NCI-H748 treated with DMSO at 0.1 percent for 48 hours (cell line): ENCODE measurements at places on chromosomes 2 and 18.

GRCh38 chr2:103887625-103888024 is 966.3 kb upstream of the POU3F3 start:
- DNase-seq: no peak

DNA sequence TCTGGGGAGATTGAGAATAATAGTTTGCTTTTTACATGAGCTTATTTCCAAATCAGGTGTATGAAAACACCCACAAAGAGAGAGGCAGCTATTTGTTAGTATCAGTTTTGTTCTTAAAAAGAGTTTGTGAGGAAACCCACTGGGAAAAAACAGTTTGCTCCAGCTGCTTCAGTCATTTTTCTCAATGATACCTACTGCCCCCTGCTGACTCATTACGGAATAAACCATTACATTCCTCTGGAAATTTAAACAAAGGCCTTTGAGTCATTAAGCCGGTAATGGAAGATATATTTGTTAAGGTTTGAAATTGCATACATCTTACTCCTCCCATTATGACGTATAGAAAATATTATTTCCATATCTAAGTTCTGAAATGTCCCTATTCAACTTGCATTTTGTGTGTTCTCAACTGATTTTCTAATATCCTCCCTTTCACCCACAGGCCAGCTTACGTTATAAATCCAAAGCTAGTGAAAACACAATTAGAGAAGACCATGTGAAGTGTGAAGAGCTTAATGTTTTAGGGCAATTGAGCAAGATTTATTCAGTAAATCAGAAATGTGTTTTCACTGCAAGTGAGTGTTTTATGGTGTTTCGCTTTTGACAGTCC is 761.6 kb downstream of the DSC3 start:
- DNase-seq: peak; percentile 32

DNA sequence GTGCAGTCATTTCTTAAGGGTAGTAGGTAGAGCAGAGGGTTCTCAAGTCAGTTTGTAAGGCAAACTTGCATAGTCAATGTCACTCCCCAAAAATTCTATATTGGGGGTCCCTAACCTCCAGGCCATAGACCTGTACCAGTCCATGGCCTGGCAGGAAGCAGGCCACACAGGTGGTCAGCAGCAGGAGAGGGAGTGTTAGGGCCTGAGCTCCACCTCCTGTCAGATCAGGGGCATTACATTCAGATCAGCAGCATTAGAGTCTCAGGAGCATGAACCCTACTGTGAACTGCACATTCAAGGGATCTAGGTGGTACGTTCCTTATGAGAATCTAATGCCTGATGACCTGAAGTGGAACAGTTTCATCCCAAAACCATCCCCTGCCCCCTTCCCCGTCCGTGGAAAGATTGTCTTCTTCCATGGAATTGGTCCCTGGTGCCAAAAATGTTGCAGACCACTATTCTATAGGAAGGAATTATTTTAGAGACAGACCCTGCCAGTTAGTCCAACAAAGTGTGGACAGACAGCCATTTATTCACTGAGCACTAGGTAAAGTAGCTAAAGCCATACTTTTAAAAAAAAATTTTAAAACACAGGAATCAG is 6.7 kb downstream of the COA5 start:
- DNase-seq: peak; percentile 1

- no peak for DNase-seq
These were observed 180.3 kb downstream of the AGAP1 start for GRCh38 chr2:235674146-235674545.

DNA sequence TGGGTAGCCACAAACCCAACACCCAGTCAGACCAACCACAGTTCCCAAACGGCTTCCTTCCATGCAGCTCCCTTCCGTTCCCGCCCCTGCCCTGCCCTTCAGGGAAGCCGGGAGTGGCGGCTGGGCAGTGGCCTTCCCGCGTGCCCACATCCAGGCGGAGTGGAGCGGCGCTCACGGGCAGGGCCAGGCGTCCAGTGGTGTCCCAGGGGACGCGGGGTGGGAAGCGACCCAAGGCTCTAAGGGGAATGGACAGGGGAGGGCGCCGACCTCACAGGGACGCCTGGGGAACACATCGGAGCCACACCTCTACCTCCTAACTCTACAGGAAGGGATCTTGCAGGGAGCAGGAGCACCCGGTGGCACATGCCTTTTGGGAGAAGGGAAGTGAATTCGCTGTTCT is 225.9 kb upstream of the MGAT5 start:
- DNase-seq: no peak

DNA sequence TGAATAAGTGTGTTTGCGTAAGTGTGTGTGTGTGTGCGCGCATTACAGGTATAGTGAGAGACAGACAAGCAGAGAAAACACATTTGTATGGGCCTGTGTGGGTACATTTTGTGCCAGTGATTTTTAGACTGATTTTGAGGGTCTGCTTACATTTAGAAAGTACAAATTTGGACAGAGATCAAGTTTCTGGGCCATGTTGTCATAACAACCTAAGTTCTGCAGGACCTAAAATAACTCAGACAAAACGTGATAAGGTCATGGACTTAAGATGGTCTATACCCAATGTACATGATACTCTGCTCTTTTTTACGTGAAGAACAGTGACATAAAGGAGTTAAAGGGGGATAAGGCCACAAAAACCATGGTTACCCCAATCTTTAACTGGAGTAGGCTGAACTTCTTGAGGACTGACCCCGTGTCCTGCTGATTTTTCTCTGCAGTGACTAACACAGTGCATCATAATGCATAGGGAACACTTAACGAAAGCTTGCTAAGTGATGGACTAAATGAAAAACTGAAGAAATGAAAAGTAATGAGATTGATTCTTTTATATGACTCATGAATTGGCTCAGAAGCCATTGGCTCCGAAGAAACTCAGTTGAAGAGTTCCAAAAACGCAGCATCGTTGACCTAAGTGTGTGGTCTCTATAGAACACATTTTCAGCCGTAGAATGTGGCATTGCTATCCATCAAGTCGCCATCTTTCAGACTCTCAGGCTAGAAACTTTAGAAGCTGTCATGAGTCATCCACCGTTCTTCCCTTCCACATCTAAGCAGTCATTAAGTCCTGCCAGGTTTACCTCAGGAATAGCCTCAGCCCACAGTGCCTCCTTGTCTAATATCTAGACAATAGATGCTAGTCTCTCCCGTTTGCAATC is 61.6 kb upstream of the NCOA1 start:
- no peak for DNase-seq

DNA sequence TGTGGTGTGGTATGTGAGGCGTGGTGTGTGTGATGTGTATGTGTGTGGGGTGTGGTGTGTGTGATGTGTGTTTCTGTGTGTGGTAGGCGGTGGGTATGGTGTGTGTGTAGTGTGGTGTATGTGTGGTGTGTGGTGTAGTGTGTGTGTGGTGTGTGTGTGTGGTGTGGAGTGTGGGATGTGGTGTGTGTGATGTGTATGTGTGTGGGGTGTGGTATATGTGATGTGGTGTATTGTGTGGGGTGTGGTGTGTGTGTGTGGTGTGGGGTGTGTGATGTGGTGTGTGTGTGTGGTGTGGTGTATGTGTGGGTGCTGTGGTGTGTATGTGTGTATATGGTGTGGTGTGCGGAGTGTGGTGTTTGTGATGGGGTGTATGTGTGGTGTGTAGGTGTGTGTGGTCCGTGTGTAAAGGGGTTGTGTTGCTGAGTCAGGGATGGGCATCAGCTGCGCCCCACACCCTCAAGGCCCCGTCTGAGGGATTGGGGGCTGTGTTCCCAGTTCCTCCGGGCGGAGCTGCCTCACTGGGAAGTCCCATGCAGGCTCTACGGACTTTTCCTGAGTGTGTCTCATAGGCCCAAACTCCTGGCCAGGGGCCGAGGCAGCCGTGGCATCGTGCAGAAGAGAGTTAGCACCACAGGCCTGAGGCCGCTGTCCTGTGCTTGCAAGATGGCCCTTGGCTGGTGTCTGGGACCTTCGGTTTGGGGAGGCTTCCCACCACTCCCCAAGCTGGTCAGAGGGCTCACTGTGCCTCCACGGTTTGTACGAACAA is 18.2 kb upstream of the ARL4C start:
- no peak for DNase-seq

GRCh38 chr18:11305507-11305906 is 156.1 kb upstream of the PIEZO2 start:
- no peak for DNase-seq

- no peak for DNase-seq
These were observed 194.8 kb downstream of the LNPK start for GRCh38 chr2:175807031-175807873.

DNA sequence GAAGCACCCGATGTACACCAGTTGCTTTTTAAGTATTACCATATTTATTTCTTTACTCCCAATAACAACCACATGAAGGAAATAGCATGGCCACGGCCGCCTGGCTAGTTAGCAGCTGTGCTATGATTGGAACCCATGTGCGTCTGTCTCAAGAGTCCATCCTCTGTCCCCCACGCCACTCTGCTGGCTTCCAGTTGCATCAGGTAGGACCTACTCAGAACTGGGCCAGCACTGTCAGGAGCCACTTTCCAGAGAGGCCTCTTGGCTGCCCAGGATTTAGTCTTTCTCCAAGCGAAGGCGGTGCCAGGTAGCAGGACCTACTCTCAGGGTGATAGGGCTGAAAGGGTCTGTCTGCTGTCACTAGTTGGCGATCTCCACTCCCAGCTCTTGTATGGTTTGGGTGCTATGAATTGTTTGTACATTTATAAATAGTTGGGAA is 22.1 kb downstream of the ASB18 start:
- no peak for DNase-seq

DNA sequence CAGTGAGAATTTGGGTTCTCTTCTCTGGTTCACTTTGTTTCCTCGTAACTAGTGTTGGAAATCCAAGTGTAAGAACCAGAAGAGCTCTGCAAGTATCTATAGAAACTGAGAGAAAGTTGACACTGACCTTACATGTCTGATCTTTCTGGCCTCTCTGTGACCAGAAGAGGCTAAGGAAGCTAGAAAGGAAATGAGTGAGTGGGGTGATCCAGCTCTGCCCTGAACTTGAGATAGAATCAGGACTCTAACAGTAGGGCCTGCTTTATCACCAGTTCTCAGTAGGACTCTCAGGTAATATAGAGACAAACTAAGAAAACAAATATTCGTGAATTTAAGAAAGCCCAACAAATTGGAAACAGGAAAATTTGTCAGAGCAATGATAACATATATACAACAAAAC is 441.2 kb upstream of the ZNF804A start:
- DNase-seq: no peak

- no peak for DNase-seq
These were observed 871.8 kb upstream of the NRXN1 start for GRCh38 chr2:51903728-51904127.

- no peak for DNase-seq
These were observed 35.3 kb downstream of the NHEJ1 start for GRCh38 chr2:219125225-219125885.

DNA sequence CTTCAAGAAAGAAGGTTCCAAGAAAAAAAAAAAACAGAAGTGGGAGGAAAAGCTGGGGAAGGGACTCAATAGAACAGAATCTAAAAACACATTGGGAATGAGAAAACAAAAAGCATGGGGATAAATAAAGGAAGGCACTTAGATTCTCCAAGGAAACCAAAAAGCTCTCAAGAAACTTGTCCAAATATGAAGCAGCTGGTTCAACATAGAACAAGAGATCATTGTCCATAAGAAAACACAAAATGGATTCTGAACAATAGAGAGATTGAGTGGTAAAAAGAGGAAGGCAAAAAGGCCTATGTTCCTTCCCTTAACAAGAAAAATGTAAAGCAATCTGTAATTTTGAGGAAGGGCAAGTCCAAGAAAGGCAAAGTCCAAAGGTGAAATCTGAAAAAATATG is 32.9 kb upstream of the ALK start:
- DNase-seq: no peak

GRCh38 chr2:45699032-45699658 is 47.7 kb downstream of the PRKCE start:
- DNase-seq: no peak

DNA sequence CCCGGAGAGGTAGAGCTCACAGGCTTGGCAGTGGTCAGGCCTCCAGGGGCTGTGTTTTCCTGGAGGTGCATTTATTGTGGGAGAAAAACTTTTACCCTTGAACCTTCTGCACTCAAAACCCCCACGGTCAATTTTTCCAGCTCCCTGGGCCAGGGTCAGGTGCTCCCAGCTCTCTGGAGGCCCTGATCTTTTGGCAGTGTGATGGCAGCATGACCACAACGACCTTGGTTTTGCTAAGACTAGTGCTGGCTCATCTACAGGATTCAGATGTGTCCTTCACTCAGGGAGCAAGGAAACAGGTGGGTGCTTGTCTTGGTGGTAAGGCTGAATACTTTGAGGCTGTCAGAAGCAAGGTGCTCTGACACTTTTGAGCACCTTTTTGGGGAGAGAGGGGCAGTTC is 92.3 kb downstream of the CCDC93 start:
- no peak for DNase-seq

DNA sequence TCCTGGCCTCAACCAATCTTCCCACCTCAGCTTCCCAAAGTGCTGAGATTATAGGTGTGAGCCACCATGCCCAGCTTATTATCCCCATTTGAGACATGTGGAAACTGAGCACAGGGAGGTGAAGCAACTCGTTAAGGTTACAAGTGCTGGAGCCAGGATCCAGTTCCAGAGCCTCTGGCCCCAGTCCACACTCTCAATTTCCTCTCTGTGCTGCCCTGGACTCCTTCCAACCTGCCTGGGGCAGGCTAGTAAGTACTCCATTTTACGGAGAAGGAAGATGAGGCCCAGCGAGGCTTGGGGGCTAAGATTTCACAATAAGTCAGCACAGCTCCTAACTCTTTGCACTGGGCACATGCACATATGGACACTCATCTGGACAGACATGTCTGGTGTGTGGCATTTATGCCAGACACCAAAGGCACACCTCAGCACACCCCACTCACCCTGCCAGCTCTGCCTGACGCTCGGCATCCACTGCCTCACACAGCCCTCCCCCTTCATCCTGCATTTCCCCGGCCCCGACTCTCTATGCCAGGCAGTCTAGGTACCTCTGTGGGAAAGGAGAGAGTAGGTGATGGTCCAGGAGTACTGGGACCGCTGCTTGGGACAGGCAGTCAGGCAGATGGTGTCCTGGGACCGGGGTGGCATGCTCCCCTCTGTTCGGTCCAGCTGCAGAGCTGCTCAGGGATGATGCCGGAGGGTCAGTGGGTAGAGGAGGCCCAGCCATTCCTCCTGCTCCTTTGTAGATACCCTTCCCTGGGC is 20.5 kb downstream of the CFAP65 start:
- DNase-seq: no peak

DNA sequence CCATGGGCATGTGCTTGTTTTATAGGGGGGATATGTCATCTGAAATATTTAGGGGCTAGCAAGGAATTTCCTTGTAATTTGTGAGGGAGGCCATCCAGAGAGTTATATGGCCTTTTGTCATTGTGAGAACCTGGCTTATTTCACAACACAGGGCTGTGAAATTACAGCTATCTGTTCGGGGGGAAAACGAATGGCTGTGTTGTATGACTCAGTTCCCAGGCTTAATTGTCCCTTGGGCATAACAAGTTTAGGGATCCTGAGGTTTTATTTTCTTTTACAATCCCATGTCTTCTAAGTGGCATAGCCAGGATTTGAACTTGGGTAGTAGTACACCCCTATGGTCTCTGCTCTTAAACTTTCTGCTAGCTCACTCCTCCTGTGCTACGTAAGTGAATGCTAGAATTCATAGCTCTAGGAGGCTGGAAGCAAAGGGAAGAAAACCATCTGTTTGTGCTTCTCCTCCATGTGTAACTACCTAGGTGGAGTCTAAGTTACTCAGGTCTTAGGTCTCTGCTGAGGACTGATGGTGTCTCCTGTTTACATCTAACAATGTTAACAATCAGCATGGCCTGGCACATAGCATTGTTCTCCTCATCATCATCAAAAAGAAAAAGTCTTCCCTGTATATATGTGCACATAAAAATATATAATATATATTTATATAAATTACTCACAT is 53.8 kb downstream of the SKA1 start:
- no peak for DNase-seq
